Pancreas (tissue), 10 donors: ENCODE measurements at places on chromosomes 3 and 15.

DNA sequence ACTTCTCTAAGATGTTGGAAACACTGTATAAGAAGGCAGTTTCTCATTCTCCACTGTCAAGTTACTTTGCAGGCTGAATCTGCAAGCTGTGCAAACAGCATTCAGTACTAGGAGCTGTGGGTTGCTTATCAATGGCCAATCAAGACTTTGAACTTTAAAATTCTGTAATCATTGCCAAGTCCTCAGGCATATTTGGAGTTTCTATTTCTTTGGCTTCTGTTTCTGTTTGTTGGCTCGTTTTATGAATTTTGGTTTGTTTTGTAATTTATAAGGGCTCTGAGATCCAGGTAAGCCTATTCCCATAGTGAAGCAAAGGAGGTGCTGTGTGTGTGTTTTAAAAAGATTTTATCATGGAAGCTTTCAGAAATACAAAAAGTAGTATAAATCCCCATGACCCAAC lies 32.1 kb downstream of the TLNRD1 start:
- DNase-seq = no peak

DNA sequence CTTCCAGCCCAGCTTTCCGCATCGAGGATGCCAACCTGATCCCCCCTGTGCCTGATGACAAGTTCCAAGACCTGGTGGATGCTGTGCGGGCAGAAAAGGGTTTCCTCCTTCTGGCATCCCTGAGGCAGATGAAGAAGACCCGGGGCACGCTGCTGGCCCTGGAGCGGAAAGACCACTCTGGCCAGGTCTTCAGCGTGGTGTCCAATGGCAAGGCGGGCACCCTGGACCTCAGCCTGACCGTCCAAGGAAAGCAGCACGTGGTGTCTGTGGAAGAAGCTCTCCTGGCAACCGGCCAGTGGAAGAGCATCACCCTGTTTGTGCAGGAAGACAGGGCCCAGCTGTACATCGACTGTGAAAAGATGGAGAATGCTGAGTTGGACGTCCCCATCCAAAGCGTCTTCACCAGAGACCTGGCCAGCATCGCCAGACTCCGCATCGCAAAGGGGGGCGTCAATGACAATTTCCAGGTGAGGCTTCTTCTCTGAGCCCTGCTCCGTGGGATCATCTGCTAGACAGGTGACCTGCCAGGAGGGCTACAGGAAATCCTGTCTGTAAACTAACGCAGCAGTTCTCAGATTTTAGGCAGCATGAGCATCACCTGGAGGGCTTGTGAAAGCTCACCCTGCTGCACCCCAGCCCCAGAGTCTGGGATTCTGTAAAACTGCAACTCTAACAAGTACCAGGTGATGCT lies 1.6 kb downstream of the THBS1 start:
- no peak for DNase-seq

- DNase-seq = no peak
Measured at GRCh38 chr15:49865925-49866757, 245.3 kb downstream of the DTWD1 start.

DNA sequence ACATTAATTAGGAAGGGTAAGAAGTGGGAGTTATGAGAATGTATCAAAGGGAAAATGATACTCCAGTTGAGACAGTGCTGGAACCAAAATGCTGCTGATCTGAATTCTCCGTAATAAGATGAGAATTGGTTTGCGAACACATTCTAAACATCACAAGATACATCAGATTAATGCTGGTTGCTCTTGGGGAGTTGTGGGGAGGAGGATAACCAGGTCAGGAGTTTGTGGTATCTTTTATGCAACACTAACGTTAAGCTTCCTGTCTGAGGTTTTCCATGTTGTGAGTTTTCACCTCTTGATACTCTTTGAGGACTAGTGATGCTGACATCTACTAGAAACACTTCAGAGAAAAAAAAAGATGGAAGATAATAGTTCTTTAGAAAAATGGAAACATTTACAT lies 47.2 kb downstream of the PPARG start:
- DNase-seq = no peak

DNA sequence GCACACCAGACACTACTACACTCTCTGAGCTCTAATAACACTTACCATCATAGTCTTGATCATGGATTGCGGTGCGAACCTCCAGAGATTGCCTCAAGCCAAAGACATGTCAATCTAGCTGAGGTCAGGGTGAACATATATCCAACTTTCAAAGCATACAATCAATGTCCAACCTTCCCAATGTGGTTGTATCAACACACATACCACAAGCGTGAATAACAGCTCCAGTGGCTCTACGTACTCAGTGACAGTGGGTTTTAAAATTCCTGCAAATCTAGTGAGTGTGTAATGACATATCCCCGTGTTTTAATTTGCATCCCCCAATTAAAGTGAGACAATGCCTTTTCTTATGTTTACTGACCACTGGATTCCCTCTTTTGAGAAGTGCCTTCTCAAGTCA lies 29.6 kb downstream of the SFMBT1 start:
- DNase-seq = no peak

DNA sequence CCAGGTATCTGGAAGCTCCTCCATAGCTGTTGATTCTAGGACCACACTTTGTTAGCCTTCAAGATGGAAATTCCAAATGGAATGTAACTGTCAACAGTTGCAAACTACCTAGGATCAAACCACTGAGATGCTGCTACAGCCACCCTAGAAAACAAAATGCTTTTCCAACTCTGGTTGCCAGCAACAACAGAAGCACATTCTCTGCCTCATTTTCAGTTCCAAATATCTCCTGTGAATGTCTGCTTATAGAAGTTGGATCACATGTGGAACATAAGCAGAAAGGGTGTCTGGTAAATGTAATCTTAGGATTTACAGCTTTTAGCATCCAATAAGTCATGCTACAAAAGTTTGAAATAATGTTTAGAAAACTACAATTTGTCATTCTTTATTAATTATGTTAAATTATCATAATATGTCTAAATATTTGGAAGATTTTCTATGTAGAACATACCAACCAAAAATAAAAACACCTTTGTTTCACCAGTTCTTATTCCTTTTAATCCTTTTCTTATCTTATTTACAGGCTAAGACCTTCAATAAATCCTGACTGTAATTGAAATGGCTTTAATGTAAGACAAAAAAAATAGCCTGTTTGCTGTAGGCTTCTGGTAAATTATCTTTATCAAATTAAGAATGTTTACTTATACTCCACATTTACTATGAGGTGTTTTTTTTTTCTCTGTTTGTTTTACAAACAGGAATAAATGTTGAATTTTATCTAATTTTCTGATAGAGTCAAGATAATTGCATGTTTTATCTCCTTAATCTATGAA lies 687.1 kb downstream of the IGSF11 start:
- no peak for DNase-seq

GRCh38 chr3:161369531-161369930 lies 1.8 kb downstream of the SPTSSB start:
- DNase-seq = no peak

DNA sequence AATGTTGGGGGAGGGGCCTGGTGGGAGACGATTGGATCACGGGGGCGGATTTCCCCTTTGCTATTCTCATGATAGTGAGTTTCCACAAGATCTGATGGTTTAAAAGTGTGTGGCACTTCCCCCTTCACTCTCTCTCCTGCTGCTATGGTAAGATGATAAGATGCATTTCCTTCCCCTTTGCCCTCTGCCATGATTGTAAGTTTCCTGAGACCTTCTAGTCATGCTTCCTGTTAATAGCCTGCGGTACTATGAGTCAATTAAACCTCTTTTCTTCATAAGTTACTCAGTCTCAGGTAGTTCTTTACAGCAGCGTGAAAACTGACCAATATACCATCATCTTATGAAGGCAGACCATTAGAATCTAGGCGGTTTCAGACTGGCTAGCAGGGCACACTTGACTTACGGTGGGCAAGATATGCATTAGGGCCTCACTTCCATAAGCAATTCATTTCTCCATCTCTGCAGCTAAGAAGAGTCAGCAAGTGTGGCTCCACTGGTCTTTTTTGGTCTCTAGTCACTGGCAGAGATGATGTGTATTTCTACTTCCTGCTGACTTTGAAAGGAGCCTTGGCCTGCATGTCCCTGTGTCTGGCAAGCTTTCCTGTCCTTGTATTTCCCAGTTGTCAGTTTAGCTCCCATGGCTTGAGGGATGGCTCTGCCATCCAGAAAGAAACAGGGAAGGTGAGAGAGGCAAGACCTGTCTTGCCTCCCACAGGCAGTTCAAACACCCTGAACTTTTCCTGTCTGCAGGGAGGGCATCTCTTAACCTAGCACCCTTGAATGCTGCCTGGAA lies 109.0 kb upstream of the ADAMTS9 start:
- DNase-seq = no peak
